Activated naive CD8-positive, alpha-beta T cell treated with anti-CD3 and anti-CD28 coated beads for 36 hours (primary cell): ENCODE measurements at places on chromosomes 1 and 21.

- DNase-seq, result no peak
These were observed 2.4 kb downstream of the B4GALT3 start for GRCh38 chr1:161174911-161175310.

DNA sequence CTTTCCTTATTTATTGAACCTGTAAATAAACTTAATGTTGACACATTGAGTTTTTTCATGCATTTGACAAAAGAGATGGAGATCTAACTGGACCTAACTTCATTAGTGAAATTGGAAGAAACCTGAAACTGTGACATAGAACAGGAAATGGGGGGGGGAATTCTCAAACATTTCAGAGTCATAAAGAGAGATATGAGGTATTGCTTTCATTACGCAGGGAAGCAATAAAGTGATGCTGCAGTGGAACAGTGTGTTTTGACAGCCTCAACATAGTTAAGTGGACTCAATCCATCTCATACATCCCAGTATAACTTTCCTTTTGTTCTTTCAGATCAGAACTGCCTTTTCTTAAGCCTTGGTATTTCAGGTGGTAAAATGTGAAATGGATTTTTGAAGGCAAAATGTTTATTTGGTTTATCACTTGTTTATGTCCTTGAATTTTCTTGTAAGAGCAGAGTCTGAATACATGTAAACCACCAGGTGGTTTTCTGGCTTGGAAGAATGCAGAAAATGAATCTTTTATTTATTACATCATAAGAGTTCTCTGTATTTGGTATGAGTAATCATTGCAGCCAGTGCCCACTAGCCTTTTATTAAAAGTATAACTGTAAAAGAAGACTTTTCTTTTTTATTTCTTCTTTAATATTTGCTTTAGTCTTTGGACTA lies 132.5 kb downstream of the ZNF326 start:
- no peak for DNase-seq

DNA sequence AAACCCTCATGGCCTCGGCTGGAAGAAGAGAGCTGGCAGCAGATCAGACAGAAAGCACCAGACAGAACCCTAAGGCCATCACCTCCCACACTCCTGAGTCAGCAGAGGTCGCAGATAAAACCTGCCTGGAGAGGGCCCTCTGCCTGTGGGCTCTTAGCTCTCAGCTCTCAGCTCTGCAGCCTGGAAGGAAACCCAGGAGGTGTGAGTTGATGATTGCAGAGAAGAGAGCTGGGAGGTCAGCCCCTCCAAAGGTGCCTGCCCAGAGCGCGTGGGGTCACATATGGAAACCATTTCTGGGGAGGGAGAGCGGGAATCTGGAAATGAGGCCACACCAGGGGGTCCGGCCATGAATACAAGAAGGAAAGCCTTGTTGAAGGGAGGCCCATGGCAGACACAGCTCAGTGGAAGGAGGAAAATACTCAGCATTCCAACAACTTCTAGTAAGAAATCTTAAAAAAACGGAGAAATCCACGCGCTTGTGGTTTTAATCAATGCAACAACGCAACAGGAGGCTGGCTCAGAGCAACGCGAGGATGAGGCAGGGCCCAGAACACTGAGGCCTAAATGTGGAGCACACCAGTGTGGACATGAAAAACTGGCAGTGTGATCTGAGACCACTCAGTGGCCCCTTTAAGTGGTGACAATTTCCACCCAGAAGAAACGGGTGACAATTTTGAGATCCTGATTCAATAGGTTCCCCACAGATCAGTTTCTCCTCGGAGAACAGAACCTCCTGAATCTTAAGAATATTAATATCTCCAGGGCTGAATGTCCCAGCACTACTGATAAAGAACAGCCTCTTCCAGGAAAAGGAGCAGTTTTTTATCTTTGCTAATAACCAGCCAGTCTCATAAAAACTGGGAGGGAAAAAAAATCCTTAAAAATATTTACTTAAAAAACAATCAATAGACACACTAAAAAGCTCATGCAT lies 45.7 kb downstream of the PSMG1 start:
- DNase-seq, result no peak

DNA sequence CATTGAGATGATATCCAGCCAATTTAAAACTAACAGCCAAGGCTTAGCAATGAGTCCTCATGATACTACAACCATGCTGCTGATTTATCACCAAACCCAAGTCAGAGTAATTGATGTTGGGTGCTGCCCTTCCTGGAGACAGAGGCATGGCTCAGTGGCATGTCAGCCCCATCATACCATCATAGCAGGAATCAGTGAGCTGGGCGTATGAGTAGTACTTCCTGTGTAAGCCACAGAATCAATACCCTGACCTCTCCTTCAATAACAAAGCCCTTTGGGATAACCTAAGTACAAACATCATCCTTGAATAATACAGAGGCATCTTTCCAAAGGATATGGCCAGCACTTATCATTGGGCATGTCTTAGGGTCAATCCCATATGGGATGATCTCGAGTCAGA lies 3.0 kb upstream of the LCE1E start:
- no peak for DNase-seq

GRCh38 chr1:175628548-175629317 lies 114.7 kb downstream of the TNR start:
- no peak for DNase-seq

- DNase-seq, result no peak
These were observed 98.8 kb downstream of the RIPK4 start for GRCh38 chr21:41668051-41668541.

DNA sequence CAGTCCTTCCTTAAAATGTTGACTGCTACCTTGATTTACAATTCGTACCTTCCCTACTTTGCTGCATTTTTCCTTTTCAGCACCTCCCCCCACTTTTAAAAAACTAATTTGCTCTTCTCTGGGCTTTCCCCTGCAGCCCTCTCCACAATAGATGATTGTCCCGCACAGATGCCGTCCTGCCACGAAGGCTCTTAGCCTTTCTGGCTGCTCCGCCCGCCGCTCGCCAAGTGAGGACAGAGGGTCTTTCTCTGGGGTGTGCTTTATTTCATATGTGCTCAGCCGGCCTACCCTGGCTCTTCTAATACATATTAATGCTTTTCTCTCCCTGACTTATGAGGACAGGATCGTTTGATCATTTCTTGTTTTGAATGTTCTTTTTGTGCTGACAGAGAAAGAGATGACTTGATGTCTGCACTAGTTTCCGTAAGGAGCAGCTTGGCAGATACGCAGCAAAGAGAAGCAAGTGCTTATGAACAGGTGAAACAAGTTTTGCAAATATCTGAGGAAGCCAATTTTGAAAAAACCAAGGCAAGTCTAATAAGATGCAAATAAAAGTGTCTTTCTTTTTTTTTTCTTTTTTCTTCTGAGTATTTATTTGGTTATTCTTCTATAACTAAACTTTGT lies 60.6 kb downstream of the SDCCAG8 start:
- no peak for DNase-seq

- peak; percentile 84 for DNase-seq
These were observed at the start of gene SLC45A1 for GRCh38 chr1:8317647-8318381. Gene SLC45A1, plus strand, starts transcription at chr1:8318114. Its CDS starts 6,216 bp downstream, at chr1:8324330.

DNA sequence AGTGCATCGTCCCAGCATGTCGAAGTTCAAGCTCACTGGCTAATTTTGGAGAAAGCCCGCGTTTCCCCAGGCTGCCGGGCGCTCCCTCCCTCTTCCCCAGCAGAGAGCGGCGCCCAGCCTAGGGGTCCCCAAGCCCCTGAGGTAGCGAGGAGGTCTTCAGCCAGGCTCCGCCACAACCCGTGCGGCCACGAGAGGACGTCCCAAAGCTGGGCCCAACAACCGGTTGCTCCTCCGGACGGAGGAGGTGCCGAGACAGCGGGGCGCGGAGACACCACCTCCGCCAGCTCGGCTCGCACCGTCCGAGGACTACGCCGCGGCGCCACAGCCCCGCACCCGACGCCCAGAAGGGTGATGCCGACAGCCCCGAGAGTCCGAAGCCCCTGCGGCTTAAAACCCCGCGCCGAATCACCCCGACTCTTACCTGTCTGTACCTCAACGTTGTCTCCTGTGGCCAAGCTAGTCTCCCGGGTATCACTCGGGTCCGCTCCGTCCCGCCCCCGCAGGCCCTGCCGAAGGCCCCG lies at the start of gene DENND2C:
Gene DENND2C, minus strand, starts transcription at position 488 of the 521 bp plus-strand sequence. CDS start 44,065 bp downstream, outside the sequence.
- DNase-seq, result no peak

GRCh38 chr21:25963181-25963580 lies 207.4 kb downstream of the APP start:
- no peak for DNase-seq

- no peak for DNase-seq
These were observed 41.2 kb downstream of the SPAG17 start for GRCh38 chr1:118143831-118144230.

DNA sequence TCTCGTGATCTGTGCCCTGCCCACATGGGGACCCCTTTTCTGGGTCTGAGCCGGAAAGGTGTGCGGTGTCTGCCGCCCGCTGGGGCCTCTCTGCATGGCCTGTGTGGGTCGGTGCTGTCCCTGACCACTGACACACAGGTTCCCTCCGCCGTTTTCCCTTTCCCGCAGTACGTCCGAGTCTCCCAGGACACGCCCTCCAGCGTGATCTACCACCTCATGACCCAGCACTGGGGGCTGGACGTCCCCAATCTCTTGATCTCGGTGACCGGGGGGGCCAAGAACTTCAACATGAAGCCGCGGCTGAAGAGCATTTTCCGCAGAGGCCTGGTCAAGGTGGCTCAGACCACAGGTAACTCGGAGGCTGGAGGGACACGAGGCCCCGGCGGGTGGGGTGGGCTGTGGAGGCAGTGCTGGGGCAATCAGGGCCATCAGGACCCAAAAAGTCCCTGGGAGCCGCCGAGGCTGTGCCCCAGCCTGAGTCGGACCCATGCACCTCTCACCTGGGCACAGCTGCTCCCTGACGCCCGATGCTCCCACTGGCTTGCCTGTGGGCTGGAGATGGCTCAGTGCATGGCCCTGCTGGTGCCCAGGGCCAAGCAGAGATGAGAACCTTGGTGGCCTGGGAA lies 13.3 kb downstream of the TRPM2 start:
- DNase-seq, result no peak

- DNase-seq, result no peak
These were observed 146.0 kb downstream of the MAGI3 start for GRCh38 chr1:113536182-113536780.

DNA sequence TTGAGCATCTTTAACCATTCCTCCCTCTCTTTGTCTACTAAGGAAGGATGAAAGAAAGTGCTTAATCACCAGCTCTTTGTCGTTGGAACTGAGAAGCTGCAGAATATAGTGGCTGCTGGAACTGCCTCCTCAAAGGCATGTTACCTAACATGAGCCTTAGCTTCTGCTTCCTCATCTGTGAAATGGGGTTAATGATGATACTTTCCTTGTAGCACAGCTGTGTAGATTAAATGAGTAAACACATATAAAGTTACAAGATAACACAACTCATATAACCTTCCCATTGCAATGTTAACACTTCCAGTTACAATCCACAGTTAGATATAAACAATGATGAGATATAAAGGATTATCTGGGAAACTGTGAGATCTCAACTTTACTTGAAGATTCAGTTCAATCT lies 48.4 kb upstream of the ZNF326 start:
- DNase-seq, result no peak

DNA sequence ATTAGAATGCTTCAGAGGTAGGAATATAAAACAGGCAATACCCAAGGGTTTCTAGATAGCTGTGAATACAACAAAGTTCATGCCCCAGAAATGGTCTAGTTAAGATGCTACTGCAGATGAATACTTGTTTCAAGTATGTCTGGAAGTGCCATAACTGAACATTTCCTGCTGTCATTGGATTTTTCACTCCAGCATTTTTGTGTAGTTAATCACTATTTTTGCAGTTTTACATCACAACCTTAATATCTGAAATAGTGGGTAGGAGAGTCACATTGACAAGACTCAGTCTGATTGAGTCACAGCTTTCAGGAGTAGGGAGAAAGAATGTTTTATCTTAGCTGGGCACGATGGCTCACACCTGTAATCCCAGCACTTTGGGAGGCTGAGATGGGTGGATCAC lies 126.4 kb upstream of the C1orf21 start:
- no peak for DNase-seq

DNA sequence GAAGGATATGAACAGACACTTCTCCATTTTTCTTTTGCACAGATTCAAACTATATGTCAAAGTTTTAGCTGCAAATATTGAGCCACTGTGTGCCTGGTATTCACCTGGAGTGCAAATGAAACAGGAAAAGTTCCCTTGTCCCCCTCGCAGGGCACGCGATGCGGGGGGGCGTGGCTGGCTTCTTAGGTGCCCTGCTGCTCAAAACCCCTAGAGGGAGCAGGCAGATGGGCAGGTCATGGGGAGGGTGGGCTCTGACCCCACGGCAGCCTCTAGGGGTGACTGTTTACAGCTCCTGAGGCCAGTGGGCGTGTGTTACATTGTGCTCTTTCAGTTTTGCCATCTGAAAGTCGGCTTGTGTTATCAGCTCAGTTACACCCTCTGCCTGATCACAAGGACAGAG lies 931.2 kb upstream of the B3GALT2 start:
- no peak for DNase-seq

- DNase-seq, result no peak
These were observed 4.5 kb downstream of the PMVK start for GRCh38 chr1:154931940-154932487.

- DNase-seq, result no peak
These were observed 14.9 kb downstream of the COPA start for GRCh38 chr1:160328184-160328583.

- DNase-seq, result no peak
These were observed 25.9 kb downstream of the SRSF11 start for GRCh38 chr1:70247122-70247521.

GRCh38 chr21:35026153-35026500 lies 23.0 kb downstream of the RUNX1 start:
- DNase-seq, result no peak

DNA sequence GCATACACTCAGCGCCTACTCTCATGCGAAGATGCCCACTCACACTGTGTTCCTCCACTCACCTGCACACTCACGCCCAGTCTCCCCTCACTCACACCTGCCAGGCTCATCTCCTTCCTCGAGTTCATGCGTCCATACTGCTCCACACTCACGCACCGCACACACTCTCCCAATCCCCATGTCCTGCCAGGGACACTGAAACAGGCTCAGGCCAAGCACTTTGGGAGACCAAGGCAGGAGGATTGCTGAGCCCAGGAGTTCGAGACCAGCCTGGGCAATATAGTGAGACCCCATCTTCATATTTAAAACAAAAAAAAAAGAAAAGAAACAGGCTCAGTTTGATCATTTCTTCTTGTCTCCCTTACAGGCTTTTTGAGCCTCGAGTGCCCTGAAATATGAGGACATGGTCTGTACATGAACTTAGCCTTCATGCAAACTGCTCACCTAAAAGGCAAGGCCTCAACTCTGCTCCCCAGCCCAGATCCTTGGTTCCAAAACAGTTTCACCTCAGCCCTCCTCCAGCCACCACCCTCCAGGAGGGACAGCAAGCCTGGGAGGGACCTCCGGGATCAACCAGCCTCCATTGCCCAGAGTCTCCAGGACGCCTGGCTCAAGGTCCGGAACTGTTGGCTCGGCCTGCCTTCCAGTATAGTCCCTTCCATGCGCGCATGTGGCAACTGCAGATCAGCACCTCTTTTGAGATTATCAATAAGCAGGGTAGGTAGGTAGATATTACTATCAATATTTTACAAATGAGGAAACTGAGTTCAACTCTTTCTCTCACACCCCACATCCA lies 2.4 kb upstream of the PTAFR start:
- DNase-seq, result no peak

GRCh38 chr1:234313171-234313570 lies 60.1 kb upstream of the COA6 start:
- no peak for DNase-seq
